ENCODE measurements at places on chromosomes 6 and 20.

DNA sequence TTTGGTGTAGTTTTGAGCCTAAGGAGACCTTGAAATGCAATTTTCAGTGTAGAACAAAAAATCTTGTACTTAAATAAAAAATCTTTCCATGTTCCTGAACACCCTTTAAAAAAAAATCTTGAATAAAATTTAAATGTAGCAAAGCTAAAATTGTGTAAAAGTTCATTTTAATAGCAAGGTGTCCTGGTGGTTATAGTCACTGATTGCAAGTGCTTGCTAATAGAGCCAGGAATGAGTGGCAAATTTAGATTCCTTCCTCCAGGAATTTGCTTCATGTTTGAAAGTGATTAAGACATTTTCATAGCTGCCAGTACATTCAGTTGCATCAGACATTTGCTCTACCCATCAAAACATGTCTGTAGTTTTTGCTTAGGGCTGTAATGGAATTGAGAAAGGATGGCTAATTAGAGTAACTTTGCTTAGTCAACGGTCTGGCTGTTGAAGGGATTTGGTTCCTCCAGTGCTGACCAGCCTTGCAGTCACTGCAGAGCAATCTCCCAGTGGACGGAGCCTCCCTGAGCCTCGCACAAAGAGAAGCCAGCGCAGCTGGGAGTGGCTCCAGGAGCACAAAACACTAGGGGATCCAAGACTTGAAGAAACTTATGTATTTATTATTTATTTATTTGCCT, 36.5 kb downstream of the AKAP12 start:
- DNase-seq: no peak

DNA sequence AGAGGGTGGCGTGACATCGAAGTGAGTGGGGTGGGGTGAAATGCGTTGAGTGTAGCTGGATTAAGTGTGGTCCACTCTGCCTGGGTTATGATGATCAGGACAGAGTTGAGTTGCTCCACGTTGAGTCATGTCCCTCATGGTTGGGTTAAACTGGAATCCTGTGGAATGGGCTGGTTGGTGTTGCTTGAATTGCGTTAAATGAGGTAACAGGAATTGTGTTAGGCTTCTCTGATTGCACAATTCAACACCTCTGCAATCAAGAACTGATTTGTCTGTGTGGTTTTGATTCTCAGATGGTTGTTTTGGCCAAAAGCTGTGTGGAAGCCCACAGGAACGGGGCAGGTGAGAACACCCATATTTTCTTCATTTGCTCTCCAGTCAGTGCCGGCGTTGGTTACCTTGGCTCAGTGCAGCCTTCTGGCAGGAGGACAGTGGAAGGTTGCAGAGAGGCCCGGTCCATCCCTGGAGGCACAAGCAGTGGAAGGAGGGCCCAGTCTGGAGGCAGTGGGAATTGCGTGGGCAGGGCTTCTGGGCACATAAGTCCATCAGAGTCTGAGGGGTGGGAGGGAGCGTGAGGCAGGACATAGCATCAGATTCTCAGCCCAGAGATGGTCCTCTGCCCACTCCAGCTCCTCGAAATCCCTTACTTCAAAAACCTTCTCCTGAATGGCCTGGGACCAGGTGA, 11.6 kb downstream of the NOTCH4 start:
- peak; percentile 2 for DNase-seq

- no peak for DNase-seq
Measured at GRCh38 chr6:17710331-17710730, 3.6 kb upstream of the NUP153 start.

GRCh38 chr20:64203037-64203777, 39.0 kb downstream of the MYT1 start:
- DNase-seq: no peak

DNA sequence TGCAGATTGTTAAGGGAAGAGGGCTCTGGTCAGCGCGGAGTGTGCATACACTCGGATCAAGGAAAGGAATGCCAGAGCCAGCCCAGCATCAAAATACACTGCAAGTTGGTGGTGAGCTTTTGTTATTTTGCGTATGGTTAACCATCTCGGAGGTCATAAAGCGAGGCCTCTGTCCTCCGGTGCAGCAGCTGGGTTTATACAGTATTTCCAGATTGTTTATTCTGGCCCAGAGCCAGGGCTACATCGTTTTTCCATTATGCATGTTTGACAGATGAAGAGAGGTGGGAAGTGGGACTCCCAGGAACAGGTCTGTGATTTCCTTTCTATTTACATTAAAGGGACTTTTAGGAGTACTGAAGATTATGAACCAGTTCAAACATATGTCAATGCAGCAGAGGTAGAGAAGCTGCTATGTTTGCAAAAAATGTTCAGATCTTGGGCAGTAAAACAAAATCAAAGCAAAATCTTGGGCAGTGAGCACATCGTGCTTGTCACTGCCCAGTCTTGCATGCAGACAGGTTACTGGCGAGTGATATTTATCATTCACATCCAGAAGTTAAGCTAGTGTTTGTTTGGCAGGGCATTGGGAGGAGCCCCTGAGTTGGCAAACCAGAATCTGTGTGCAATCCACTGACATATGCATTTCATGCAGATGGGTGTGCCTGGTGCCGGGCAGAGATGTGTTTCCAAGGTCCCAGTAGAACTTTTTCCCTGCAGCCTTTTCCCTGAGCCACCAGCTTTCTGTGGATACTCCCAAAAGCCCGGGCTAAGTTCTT, 256.3 kb upstream of the TAB2 start:
- DNase-seq: peak; percentile 73

- DNase-seq: no peak
Measured at GRCh38 chr20:32036716-32037485, 15.1 kb upstream of the HCK start.

DNA sequence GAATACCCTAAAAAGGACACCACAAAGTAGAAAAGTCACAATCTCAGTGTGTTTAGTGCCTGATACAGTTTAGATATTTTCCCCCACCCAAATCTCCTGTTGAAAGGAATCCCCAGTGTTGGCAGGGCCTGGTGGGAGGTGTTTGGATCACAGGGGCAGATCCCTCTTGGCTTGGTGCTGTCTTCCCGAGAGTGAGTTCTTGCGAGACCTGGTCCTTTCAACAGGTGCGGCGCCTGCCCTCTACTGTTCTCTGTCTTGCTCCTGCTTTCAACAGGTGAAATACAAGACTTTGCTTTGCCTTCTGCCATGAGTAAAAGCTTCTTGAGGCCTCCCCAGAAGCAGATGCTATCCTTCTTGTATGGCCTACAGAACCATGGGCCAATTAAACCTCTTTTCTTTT, 534.3 kb upstream of the NRSN1 start:
- no peak for DNase-seq

DNA sequence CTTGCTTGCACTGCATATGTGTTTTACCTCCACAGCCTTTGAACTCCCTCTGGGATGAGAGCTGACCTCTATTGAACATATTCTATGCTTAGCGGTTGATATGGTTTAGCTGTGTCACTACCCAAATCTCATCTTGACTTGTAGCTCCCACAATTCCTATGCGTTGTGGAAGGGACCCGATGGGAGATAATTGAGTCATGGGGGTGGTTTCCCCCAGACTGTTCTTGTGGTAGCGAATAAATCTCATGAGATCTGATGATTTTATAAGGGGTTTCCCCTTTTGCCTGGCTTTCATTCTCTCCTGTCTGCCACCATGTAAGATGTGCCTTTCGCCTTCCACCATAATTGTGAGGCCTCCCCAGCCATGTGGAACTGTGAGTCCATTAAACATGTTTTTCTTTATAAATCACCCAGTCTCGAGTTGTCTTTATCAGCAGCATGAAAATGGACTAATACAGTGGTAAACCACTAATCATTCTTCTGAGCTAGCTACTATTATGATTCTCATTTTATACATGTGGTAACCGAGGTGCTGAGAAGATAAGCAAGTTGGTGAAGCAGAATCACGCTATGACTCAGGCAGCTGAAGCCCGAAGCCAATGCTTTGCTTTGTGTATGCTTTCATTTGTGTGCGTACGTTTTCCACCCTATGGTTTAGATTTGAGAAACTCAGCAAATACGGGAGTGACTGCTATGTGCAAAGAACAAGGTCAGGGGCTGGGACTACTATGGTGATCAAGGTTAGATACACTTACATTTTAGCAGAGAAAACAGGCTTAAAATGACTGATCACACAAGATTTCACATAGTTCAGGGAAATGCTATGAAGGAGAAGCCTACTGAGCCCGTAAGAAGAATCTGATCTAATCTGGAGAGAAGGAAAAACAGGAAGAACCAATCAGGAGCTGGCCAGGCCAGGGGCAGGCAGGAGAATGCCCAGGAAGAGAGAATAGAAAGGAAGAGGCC, 363.5 kb downstream of the ESR1 start:
- DNase-seq: no peak

DNA sequence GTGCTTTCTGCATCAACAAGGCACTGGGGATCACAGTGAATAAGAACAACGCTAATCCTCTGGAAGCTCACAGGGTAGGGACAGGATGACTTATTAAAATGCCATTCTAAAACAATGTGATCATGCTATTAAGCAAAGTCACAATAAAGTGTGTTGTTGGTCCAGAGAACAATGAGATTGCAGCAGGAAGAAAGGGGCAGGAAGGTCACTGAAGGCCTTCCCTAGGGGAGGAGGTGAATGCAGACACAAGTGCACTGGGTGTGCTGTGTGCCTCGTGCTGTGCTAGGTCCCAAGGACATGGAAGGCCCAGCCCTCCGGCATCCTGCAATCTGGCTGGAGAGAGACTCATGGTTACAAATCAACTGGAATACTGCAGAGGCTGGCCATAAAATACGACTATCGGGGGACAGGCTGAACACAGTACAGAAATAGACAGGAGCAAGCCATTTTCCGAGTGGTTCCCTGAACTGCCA, 55.7 kb downstream of the LYRM4 start:
- DNase-seq: no peak

GRCh38 chr6:30042914-30043313, 18.2 kb upstream of the POLR1H start:
- DNase-seq: no peak

- DNase-seq: no peak
Measured at GRCh38 chr6:90186637-90187371, 109.8 kb downstream of the BACH2 start.

DNA sequence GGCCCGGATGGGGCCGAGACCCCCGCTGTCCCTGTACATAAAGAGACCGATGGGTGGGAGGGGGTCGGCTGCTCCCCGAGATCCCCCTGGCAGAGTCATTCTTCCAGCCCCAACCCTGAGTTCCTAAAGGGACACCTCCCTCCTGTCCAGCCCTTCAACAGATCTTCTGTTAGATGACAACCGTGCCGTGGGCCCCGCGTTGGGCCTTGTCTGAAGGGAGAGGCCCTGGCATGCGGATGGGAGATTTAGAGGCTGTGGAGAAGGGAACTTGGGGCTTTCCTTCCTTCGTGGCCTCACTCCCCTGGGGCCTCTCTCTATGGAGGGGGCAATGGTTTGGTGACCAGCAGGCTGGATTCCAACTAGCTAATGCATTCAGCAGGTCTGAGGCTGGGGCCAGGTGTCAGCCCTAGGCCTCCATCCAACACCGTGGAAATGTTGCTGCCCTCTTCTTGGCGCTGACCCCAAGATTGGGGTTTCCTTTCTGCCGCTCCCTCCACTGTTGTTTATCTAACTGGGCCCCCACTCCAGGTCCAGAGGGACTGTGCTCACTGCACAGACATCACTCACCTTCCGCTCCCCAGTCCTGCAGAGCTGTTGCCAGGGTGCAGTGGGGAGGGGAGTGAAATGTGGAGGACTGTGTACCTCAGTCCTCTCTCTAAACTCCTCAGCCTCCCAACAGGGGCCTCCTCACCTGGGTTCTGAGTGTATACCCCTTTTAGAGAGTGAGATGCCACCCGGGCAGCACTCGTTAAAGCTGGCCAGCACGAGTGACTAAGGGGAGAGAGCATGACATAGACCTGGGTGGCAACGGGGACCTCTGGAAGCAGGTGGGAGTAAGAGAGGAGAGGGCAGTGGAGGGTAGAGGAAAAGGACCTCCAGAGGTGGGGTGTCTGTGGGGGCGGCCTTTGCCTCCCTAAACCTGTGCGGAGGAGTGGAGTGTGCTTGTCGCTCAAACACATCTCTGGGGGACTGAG, 6.7 kb downstream of the TMEM151B start:
- no peak for DNase-seq

DNA sequence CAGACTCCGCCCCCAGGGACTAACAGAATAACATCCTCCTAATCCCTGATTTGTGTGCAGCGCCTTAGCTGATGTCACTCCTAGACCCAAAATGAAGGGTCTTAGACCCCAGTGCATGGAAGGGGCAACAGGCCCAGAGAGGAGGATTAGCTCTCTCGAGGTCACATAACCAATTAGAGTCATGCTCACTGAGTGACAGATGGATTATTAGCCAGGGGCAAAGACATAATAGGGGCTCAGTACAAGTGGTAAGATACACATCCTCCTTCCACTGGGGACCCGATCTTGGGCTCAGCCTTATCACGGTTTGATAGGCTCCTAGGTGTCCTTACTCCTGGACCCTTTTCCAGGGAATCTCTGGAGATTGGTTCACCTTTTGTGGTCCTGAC, 858 bp downstream of the TP53INP2 start:
- no peak for DNase-seq

DNA sequence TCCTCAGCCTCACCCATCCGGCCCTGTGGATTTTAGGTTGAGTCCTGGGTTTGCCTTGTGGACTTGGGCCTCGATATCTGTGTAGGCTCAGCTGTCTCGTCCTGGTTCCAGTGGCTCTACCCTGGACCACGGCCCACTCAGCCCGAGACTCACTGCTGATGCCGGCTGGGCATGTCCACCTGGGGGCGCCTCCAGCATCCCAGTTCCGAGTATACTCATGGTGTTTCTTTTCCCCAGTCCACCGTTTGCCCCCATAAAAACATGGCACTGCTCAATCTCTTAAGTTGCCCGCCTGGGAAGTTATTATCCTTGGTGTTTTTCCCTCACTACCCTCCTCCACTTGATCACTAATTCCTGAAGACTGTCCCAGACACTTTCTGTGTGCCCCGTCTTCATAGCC, 99.1 kb downstream of the ARID1B start:
- DNase-seq: no peak

DNA sequence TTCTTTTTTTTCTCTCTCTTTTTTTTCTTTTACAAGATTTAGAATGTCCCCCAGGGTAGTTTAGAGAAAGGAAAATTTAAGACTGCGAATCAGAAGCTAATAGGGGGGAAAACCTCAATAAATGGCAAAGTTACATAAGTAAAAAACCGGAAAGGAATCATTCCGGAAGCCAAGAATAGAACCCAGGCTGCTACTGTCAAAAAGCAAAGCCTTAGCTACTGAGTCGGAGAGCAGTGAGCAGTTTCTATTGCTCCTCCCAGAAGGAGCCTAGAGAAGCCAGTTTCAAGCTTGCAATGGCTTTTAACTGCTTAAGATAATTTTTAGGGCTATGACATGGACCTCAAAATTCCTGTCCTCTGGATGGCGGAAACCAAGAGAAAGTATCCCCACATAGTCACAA, 31.6 kb downstream of the SAMD5 start:
- no peak for DNase-seq

- no peak for DNase-seq
Measured at GRCh38 chr6:158752613-158753012, 66.6 kb downstream of the EZR start.
